Activated CD4-positive, alpha-beta T cell treated with anti-CD3 and anti-CD28 coated beads, Interleukin-2, amount 10 ng/mL, durations not matched to agents 7 days and 5 days (primary cell): ENCODE measurements at places on chromosomes 1 and 21.

DNA sequence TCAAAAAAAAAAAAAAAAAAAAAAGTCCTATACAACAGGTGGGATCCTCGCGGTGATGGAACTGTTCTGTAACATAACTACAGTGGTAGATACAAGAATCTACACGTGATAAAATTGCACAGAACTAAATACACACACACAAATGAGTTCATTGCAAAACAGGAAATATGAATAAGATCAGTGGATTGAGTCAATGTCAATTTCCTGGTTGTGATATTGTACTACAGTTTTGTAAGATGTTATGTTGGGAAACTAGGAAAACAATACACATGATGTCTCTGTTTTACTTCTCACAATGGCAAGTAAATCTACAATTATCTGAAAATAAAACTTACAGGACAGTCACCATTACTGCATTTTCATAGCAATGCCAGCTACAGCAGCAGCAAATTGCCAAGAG is 59.8 kb downstream of the ITGB3BP start:
- no peak for DNase-seq

DNA sequence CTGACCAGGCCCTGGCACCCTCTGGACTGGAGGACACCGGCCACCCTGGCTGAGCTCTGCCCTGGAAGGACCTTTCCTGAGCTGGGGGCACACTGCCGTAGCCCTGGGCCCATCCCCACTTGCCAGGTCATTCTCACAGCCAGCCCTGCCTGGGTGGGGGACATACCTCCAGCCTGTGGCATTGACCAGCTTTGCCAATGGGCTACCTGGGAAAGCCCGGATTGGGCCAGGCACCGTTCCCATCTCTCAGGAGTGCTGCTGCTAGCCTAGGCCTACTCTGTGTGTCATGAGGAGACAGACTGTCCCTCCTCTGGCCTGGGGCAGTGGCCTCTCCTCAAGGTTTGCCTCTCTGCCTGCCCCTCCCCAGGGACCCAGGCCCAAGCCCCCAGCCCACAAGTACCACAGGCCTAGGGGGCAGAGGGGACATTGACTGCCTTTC is 40.0 kb downstream of the COQ8A start:
- no peak for DNase-seq

DNA sequence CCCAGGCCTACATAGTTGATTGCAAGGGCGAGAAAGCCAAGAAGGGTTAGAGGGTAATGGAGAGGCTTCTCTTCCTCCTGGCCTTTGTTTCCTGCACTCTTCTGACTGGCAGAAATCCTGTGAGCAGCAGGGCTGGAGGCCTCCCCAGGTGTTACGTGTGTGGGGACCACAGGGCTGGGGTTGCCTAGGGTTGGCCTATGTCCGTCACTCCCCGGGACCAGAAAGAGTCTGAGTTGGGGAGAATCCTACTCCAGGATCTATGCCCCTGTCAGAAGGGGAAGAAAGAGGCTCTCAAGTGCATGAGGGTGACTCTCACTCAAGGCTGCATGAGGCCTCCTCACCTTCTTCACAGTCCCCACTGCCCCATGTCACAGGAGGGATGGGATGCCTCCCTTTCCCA is 38.5 kb downstream of the IGFN1 start:
- no peak for DNase-seq

- DNase-seq = no peak
These were observed 8.5 kb upstream of the IVL start for GRCh38 chr1:152899883-152900282.

GRCh38 chr1:210940081-210940617 is 193.8 kb downstream of the KCNH1 start:
- DNase-seq = peak; percentile 6

- DNase-seq = no peak
These were observed 117.4 kb downstream of the CRYAA start for GRCh38 chr21:43286196-43286595.

- DNase-seq = no peak
These were observed 257.7 kb upstream of the CSF3R start for GRCh38 chr1:36740446-36740845.

- DNase-seq = no peak
These were observed 123.8 kb upstream of the COL6A1 start for GRCh38 chr21:45857761-45858160.

GRCh38 chr1:44413740-44414139 is 8.7 kb downstream of the RNF220 start:
- no peak for DNase-seq

DNA sequence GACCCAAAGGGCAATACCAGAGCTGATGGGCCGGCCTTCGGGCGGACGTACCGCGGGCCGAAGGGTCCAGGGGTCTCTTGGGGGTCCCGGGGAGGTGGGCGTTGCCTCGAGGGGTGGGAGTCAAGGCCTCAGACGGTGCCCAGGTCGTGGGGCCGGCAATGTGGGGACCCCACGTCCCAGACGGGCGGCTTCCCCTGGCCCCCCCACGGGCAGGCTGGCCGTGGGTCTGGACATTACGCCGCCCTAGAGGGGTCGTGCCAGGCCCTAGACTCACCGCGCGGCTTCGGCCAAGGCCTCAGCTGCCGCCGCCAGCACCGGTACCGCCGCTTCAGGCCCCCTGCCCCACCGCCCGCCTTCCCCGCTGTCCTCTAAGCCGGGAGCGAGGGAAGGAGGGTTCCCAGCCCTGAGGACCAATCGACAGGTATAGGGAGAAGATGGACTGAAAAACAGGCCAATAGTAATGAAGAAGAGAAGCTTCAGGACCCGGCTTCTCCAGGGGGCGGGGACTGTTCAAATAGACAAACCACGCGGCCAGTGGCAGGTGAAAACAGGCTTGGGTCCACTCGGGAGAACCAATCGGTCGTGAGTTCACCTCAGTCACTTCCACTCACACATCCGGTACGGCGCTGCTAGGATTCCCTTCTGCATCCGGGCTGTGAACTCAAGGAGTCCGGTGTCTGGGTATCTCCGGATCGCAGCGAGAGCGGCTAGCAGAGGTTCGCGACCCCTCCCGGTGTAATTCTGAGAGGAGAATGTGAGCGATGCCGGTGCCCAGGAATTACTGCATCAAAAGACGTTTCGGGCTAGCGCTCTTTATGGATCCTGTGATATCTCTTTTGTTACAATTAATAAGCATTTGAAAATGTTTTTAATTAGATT is at the start of gene MTOR:
MTOR (minus strand) TSS at position 381 of the 879 bp plus-strand sequence. CDS start 3,142 bp downstream, outside the sequence.
- peak; percentile 99 for DNase-seq

GRCh38 chr1:214386747-214387146 is 105.8 kb downstream of the SMYD2 start:
- no peak for DNase-seq

GRCh38 chr1:201537891-201538611 is 876 bp upstream of the NAV1 start:
- DNase-seq = no peak

DNA sequence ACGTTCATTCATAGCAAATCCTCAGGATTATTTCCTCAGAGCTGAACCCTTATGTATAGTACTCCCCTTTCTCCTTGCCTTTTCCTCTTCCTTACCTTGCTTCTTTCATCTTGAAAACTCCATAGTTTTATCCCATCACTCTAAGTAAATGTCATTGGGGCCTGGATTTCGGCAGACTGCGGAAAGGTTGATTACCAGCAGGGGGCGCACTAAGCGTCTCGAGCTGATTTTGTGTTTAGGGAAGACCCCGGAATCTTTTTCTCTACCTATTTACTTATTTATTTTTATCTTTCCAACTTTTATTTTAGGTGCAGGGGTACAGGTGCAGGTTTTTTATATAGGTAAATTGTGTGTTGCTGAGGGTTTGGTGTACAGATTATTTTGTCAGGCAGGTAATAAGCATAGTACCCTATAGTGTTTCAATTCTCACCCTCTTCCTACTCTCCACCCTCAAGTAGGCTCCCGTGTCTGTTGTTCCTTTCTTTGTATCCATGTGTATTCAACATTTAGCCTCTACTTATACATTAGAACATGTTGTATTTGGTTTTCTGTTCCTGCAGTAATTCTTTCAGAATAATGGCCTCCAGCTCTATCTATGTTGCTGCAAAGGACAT is 11.4 kb upstream of the MTARC1 start:
- DNase-seq = peak; percentile 37

DNA sequence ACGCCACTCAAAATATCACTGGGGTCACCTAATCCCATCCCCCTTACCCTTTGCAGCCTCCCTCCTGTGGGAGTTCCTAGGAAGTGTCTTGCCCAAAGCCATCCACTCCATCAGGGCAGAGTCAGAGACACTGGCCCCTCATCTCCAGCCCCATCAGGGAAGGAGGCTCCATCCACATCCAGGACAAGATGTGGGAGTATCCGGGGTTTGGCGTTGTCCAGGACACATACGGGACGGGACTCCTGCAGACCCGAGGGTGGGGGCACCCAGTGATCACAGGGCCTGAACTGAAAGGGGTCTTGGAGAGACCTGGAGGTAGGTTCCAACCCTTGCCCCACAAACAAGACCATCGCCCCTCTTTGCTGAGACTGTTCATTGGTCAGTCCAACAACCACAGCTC is 348.2 kb downstream of the MATN1 start:
- no peak for DNase-seq

- DNase-seq = no peak
These were observed 9.1 kb downstream of the ANGPTL7 start for GRCh38 chr1:11198257-11198656.

DNA sequence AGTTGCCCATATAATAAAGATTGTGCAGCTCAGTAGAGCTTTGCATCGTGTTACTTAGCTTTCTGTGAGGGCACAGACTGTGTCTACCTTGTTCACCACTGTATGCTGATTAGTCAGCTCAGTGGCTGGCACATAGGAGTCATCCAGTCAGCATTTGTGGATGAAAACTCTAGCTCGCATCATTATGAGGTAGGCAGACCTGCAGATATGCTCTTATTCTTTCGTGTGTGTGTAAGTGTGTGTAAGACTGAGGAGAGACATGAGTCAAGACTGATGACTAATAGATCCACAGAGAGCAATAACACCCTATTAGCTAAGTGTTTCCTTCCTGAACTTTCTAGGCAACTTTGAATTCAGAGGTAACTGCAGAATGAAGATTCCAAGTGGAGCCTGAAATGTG is 17.1 kb downstream of the TTF2 start:
- DNase-seq = no peak

GRCh38 chr1:1858382-1859086 is 32.4 kb downstream of the GNB1 start:
- peak; percentile 29 for DNase-seq

DNA sequence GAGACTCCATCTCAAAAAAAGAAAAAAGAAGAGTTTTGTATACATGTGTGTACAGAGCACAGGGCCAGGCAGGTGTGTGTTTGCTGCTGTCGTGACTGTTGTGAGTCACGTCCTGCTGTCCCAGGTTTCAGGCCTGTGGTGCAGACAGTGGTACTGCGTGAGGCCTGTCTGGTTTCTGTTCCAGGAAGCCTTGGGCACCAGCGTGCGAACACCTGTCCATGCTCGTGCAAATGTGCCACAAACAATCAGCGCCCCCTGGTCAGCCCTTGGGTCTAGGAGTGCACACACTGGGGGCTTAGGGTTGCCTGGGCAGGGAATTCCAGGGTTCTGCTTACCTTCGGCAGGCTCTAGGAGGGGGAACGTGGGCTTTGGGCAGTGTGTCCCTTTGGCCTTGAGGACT is 16.9 kb downstream of the GPR157 start:
- DNase-seq = peak; percentile 28

GRCh38 chr1:41955461-41956159 is 36.9 kb upstream of the HIVEP3 start:
- DNase-seq = no peak

GRCh38 chr1:53536606-53537005 is 77.4 kb downstream of the DMRTB1 start:
- DNase-seq = no peak

- DNase-seq = no peak
These were observed 92.5 kb upstream of the FMN2 start for GRCh38 chr1:239999170-239999569.

- no peak for DNase-seq
These were observed 18.3 kb upstream of the RBBP5 start for GRCh38 chr1:205140113-205140512.

DNA sequence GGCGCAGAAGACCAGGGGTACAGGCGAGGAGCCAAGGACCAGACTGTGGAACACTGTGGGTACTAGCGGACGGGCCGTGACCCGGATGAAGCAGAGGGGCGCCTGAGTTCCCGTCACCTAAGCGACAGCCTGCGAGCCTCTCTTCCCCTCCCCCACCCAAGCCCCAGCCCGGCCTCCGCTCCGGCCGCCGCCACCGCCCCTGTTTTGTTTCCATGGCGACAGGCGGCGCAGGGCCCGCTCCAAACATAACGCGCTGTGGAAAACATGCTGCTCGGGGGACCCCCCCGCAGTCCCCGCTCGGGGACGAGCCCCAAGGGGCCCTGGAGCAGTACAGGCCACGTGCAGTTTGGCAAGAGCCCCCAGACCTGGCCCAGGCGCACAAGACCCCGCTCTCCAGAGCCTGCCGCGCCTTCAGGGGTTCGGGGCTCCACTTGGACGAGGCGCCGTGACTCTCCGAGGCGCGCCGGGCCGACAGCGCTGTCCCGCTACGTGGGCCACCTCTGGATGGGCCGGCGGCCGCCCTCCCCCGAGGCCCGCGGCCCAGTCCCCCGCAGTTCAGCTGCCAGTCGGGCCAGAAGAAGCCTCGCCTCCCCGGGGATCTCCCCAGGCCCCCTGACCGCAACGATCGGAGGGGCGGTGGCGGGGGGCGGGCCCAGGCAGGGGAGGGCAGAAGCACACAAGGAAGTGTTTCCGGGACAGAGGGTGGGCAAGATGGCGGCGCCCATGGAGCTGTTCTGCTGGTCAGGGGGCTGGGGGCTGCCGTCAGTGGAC is at the start of gene MTX1:
MTX1 (plus strand) TSS at position 155 of the 771 bp plus-strand sequence; CDS start at position 265, 110 bp downstream.
- DNase-seq = peak; percentile 90

- no peak for DNase-seq
These were observed 20.8 kb upstream of the EFNA1 start for GRCh38 chr1:155106862-155107261.

GRCh38 chr1:204169858-204170257 is 3.7 kb upstream of the REN start:
- DNase-seq = no peak

DNA sequence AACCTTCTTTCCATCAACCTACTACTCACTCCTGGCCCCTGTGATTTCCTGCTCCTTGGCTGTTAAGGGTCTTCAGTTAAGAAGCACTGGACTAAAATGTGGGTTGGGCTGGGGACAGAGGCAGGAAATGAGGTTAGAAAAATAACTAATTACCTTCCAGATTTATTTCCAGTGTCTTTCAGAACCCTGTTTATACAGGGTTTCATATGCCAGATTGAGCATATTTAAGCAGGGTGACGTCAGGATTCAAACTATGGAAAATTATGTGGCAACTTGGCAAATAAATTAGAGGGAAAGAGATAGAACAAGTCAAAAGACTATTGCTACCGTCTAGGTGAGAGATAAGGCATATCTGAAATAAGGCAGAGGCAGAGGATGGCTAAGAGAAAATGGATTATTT is 11.7 kb upstream of the MCOLN3 start:
- DNase-seq = no peak

GRCh38 chr1:240876071-240876470 is 264.1 kb upstream of the GREM2 start:
- no peak for DNase-seq

DNA sequence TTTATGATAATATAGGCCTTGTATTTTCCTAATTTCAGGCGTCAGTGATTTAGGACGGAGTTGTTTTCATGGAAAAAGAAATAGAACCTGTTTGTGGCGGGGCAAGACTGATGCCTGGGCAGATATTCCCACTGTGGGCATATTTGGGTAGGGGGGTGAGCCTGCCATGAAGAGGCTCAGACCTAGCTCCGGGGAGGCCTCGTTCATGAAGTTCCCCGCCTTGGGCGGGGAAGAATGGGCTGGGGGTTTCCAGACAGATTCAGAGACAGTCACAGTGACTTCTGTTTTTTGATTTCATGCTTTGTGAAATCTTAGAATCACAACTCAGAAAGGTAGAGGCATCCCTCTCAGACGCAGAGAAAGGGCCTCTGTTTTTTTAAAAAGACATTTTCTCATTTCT is 36.1 kb downstream of the RUNX3 start:
- DNase-seq = no peak

GRCh38 chr1:116020668-116021272 is 44.5 kb downstream of the SLC22A15 start:
- DNase-seq = peak; percentile 59
